Activated CD4-positive, CD25-positive, alpha-beta regulatory T cell treated with anti-CD3 and anti-CD28 coated beads, Interleukin-2, amount 50 U/mL, for 72 hours (primary cell): ENCODE measurements at places on chromosomes 2 and 18.

GRCh38 chr2:134232868-134233727 lies 20.8 kb upstream of the MGAT5 start:
- no peak for DNase-seq

GRCh38 chr2:32931945-32932709 lies 14.6 kb upstream of the LTBP1 start:
- no peak for DNase-seq

- DNase-seq: no peak
Observed at GRCh38 chr18:10094655-10095054, 180.8 kb downstream of the VAPA start.

GRCh38 chr2:207746131-207746530 lies 23.6 kb downstream of the FZD5 start:
- no peak for DNase-seq

GRCh38 chr2:36357847-36358659 lies 2.5 kb downstream of the CRIM1 start:
- no peak for DNase-seq

DNA sequence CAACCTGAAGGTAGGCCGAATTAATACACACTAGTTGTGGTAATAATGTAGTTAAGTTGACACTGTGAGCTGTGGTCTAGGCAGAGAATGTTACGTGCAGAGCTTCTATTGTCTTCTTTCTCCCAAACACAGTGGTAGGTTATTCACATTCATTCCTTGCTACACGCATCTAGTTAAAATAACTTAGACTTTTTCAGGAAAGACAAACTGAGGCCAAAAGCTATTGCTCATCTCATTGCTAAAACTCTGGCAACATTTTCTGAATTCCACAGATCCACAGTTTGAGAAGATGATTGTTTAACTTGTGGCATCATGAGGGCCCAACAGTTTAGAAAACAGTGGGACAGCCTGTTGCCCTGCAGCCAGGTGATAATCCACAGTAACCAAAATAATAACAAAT lies 850.4 kb upstream of the FSHR start:
- no peak for DNase-seq

DNA sequence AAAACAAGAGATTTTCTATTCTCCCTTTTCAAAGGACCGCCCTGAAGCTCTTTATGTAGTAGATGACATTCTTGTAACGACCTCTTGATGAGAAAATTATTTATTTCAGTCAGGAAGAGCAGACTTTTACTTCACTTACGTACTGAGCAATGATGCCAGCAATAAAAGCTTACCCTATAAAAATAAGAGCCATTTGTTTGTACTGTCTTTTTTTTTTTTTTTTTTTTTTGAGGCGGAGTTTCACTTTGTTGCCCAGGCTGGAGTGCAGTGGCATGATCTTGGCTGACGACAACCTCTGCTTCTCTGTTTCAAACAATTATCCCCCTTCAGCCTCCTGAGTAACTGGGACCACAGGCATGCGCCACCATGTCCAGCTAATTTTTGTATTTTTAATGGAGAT lies 39.2 kb downstream of the CRIM1 start:
- no peak for DNase-seq

DNA sequence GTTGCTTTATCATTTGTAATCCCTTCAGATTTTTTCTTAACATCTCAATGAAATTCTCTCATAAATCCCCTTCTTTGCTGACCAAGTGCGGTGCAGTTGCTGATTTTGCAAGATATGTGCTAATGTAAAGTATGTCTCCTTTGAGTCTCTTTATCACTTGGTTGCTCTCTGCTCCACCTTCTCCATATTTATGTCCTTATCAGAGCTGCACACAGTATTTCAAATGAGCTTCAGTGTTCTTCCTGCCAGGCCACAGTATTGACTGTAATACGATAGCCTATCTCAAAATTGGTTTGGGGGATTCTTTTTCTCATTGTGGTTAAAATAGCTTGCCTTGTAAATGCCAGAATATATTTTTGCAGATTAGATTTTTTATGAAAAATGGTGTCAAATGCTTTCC lies 32.2 kb downstream of the MAIP1 start:
- no peak for DNase-seq

DNA sequence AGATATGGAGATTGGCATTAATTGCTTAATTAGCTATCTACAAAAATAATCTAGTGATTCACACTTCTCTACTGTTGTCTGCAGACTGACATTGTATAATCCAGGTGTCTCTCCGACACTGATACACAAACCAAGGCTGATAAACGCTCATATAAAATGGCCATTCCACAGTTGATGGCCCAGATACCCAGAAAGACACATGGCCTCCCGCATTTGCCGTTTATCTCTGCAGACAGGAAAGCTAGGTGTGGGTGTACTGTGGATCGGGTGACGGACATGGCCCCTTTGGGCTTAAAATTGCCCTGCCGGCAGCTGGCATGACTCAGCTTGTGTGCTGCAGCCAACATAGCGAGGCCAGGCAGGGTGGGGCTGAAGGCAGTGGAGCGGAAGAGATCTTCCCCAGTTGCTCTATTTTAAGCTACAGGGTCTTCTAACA lies 18.5 kb downstream of the PMAIP1 start:
- DNase-seq: no peak

DNA sequence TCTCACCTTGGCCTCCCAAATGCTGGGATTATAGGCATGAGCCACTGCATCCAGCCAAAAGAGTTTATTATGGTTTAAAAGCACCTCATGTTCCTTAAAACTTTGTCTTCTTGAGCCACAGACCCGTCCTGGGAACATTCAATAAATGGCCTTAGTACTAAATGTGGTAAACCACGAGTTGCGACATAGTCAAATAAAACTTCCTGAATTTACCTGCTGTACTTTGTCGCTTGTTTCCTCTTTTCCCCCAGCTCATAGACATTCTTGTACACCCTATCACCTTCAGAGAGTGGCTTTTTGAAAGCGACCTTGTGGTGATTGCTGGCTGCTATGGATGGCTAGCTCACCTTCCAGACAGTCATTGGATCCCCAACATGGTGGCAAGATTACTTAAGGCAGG lies 310.4 kb downstream of the LRRTM1 start:
- DNase-seq: no peak

GRCh38 chr2:136015699-136016098 lies 30.3 kb upstream of the DARS1 start:
- DNase-seq: no peak

DNA sequence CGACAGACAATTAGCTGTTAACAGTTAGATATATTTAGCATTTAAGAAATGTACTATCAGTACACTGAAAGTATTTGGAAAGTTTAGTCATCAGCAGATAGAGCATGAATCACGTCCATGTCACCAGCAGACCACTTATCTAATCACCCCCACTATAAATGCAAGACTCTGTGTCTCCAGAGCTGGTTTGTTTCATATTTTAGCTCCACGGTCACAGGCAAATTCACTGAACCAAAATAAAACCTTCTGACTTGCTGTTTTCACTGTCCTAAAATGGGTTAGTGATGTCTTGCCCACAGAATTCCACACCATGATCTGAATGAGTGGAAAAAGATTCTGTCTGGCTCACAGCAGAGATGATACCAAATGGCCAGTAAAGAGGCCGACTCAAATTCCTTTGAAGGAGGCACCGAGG lies 64.9 kb downstream of the CDH2 start:
- DNase-seq: no peak

DNA sequence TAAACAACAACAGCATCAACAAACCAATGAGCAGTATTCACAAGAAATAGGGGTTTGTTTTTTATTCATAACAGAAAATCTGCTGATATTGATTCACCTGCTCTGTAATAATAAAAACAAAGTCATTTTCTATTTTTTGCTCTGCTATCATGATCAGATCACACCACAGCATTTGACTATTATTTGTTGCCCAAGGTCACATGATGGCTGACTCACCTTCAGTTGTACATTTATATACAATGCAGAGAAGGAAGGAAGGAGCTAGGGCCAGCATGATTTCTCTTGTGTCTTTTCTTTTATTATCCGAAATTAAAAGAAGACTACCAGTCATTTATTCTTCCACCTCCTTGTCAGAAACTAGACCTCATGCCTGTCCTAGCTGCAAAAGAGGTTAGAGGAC lies 1427.7 kb upstream of the CELF4 start:
- DNase-seq: no peak

DNA sequence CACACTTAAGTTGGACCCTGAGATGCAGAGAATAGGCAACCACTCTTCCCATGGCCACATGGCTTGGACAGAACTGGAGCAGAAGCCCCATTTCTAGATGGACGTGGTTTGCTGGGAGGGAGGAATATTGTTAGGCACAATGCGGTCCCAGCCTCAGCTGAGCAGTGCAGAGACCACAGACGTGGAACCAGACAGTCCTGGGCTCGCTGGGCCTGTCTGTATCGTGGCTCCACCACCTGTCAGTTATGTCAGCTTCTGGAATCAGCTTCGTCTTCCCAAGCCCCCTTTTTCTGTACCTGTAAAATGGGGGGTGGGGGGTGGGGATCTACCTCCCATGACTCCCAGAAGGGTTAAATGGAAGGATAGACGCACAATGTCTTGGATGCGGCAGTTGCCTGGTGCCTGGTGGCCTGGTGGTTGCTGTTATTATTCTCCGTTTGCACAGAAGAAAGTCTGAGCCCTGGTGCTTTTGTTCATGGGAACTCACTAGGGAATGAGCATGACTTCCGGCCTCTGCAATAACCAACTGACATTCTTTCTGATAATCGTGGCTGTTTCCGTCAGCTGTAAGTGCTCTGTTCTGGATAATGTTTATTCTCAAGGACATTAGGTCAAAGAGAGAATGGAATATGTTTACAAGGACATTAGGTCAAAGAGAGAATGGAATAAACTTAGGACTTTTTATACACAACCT lies 31.4 kb downstream of the COLEC11 start:
- no peak for DNase-seq

- no peak for DNase-seq
Observed at GRCh38 chr2:238549866-238550265, 123.1 kb downstream of the ASB1 start.

DNA sequence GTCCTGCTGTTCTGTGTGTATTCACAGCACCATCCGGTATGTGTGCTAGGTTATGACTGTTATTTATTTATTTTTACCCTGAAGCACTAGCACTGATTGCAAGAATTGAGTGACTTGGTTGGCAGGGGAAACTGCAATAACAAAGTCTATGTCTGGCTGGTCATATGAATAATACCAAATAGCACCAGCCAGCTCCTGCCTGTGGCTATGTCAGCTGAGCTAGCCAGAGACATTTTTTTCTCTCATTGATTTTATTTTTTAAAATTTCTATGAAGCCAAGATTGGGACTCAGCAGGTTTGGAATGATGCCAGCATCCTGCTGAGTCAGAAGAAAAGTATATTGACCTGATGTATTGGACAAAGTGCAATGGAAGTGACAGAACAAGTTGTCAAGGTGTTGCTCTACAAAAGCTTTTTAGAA lies 188.5 kb upstream of the CDH2 start:
- DNase-seq: no peak

DNA sequence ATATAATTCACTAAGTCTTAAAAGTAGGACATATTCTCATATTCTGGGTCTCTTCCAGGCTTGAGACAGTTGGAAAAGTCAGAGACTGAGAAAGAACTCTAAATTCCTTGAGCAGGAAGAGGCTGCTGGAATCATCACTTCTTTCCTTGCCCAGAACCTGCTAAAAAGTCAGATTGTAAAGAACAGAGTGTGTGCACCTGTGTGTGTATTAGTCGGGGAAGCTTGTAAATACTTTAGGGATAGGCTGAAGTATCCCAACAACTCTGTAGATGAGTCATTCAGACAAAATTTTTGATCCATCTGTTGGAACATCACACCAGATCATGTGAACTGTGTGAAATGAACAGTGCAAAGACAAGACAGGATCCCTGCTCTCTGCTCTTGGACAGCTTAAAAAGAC lies 16.1 kb downstream of the GAREM1 start:
- no peak for DNase-seq

DNA sequence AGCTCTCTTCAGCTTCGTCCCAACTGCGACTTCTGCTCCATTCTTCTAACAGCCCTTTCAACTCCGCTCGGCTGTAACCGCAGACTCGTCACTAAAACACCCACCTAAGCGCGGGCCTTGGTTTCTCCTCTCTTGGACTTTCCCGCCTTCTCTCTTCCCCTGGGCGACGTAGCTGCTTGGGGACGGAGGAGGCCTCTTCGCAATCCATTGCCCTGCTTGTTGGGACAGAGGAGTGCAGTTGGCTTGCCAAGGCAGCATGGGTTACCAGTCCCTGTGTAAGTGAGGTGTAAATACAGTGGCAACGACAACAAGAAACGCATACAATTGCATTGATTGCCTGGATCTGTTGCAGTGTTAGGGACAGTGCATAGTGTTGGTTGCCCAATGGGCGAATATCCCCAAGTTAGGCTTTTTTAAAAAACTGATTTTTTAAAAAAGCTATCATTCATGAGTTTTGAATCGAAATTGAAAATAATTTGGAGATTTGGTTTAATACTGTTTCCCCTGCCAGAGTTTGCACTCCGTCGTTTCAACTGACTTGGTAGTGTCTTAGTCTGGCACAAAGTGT lies 484 bp upstream of the DARS1 start:
- DNase-seq: no peak

DNA sequence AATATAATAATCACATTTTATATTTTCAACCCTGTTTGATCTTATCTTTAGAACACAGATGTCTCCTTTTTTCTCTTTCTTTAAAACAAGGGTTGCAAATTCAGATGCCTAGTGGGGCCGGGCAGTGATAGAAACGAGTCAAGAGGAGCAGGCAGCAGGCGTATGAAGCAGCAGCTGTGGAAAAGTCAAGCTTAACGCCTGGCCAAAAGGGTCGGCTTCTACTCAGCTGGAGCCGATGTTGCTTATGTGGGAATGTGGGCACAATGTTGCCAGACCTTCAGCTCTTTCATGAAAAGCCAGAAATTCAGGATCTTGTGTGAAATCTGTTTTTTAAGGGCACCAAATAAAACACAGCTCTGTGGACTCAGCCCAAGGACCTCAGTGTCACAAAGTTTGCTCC lies 642.7 kb downstream of the ARHGAP15 start:
- no peak for DNase-seq

GRCh38 chr18:56028514-56028913 lies 440.5 kb upstream of the TCF4 start:
- no peak for DNase-seq

DNA sequence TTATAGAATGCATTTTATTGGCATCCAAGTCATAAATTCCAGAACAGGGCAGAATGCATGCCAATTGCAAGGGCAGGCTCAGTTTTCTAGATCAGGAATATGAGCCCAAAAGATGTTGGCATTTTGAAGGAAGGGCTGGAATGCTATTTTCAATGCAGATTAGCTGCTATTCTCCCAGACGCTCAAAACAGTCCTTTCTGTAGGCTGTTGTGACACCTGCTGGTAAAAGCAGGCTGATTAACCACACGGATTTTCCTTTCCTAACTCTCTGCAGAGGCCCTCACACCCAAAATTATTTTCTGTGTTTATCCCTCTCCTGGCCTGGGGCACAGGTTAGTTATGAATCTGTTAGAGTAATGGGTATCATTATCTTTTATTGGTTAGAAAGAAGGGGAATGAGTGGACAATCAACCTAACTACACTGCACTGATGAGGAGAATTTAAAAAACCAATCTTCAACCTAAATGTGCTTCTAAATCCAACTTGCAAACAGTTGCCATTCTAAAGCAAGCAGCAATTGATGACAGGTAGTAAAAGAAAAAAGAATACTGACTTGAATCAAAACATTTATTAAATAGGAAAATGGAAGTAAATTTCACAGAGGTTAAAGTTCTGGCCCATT lies 94.0 kb downstream of the PLA2R1 start:
- no peak for DNase-seq

GRCh38 chr2:165794536-165794928 lies 485 bp upstream of the GALNT3 start:
- no peak for DNase-seq
